ENCODE measurements at places on chromosomes 3 and 15.

GRCh38 chr3:101144105-101144504 lies 150.9 kb upstream of the ABI3BP start:
- no peak for DNase-seq

DNA sequence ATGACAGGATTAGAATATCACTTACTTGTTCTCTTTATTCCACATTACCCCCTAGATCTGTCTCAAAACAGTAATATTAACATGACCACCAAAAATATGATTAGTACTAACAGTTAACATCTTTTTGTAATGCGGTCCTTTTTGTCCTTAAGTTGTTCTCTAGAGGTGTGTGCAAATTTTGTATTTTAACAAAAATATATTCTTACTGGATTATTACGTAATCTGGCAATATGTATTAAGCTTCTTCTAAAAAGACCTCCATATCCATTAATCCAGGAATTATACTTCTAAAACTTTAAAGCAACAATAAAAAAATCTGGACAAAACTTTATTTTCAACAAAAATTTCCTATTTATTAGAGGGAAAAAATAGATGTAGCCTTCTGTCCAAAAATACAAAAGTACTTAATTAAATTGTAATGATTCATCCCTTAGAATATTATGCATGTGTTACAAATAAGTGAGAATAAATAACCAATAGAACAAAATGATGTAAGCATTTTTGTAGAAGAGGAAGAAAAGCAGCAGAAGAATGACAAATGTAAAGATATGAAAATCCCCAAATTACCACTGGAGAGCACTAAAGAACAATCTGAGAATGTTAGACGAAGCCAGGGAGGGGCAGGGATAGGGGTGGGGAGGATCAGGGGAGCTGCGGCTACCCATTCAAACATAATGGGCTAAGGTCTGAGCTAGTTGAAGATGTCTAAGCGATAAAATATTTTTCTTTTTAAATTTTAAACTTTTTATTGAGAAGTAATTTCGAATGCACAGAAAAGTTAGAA lies 945.6 kb downstream of the MCTP2 start:
- DNase-seq, result no peak

- no peak for DNase-seq
These were observed 296.5 kb downstream of the ZIC1 start for GRCh38 chr3:147705651-147706051.

DNA sequence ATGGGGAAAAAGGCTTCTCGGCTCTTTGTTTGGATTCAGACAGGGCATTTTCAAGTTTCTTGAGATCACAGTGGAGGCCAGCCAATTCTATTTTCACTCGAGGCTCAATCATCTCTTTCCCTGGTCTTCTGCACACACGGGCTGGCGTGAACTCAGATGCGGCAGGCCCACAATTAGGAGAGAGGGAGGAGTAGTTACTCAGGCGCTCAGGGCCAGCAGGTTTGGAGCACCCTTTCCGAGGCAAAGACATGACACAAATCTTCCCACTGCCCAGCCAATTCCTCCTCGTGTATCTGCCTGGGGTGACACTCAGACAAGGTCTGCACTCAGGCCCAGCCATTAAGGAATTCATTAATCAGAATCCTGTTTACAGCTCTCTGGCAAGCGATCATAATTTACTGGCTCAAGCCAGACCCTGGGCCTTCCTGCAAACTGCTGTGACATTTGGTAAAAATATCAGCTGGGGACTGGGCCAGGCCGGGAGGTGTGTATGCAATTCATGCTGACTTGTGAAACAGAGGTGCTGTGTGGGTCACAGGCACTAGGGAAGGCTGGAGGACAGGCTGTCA lies 68.1 kb upstream of the TLE3 start:
- DNase-seq, result no peak

DNA sequence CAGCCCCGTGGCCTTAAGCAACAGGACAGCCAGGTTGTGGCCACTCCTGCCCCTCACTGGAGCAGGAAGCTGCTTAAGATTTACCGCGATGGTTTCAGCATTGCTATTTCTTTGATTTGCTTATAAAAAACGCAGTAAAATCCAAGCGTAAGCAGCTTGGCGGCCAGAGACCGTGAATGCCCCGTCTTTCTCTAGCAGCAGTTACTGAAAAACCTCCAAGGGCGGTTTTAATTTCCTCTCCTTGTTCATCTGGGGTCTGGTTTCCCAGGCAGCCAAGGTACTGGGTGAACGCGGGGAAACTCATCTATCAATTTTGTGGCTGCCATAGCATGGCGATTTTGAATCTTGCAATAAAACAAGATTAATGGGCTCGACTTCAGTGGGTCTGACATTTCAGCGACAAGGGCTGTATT lies 130.3 kb downstream of the MINAR1 start:
- no peak for DNase-seq

- no peak for DNase-seq
These were observed 2.8 kb downstream of the ZIC4 start for GRCh38 chr3:147403511-147403910.

- DNase-seq, result no peak
These were observed 63.0 kb downstream of the ARHGAP31 start for GRCh38 chr3:119357190-119357589.

- no peak for DNase-seq
These were observed 111.8 kb upstream of the MBNL1 start for GRCh38 chr3:152156880-152157279.

GRCh38 chr3:12957339-12957738 lies 115.9 kb downstream of the IQSEC1 start:
- DNase-seq, result no peak

GRCh38 chr3:36635731-36636130 lies 128.6 kb downstream of the DCLK3 start:
- DNase-seq, result peak; percentile 14

Data from NCI-H226 (cell line).